Osteoblast (primary cell): ENCODE measurements at places on chromosomes 13 and 19. TPM values are rescaled to one million over a fixed set of nuclear protein-coding genes. Genes with fewer than 3 reads are reported as not detected.

DNA sequence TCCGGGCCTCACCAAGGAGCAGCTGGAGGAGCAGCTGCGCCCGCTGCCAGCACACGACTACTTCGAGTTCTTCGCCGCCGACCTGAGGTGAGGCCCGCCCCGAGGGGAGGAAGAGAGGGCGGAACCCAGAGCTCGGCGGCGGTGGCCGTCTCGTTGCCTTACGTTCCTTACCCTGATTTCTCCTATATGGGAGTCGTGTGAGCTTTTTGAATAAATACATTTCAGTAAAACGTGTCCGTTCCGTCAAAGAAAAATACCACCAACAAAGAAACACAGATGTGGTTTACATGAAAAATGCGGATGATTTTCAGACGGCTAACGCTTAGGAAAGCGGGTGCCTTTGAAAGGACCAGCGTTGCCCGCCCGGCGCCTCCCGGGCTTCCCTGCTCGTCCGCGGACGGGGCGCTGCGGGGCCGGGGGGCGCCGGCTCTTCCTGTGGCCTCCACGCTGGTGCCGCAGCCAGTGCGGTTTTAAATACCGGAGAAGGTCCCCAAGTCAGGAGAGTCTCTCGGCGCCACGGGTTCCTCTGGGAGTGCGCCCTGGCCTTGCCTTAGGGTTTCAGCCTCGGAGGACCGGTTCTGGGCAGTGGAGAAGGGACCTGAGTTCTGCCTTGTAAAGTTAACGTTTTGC lies 755 bp downstream of the UPF3A start:
- DNase-seq = peak; percentile 86

GRCh38 chr19:3721131-3721886 lies 13.1 kb downstream of the TJP3 start:
- DNase-seq = peak; percentile 98

The NUP58 gene
- 41.0 and 46.3 TPM in 2 replicates for total RNA-seq

GRCh38 chr19:19026299-19026971 lies 6.9 kb downstream of the SUGP2 start:
- DNase-seq = no peak

GRCh38 chr13:77800219-77800618 lies 102.7 kb downstream of the SLAIN1 start:
- DNase-seq = no peak

The ZNF610 gene
- total RNA-seq = 2.9 and 3.3 TPM in 2 replicates

The ZNF358 gene
- total RNA-seq = 25.0 and 26.1 TPM in 2 replicates

The GNA15 gene
- total RNA-seq = 0.36 TPM in 1 of 2 replicates, not detected in the other

- DNase-seq = peak; percentile 32
Observed at GRCh38 chr19:4852484-4852883, 15.0 kb downstream of the PLIN3 start.

GRCh38 chr19:16301999-16302694 lies 22.5 kb upstream of the KLF2 start:
- DNase-seq = peak; percentile 87

The SWSAP1 gene
- 0.72 and 0.88 TPM in 2 replicates for total RNA-seq

GRCh38 chr19:13256918-13257317 lies 106.7 kb downstream of the IER2 start:
- DNase-seq = no peak

DNA sequence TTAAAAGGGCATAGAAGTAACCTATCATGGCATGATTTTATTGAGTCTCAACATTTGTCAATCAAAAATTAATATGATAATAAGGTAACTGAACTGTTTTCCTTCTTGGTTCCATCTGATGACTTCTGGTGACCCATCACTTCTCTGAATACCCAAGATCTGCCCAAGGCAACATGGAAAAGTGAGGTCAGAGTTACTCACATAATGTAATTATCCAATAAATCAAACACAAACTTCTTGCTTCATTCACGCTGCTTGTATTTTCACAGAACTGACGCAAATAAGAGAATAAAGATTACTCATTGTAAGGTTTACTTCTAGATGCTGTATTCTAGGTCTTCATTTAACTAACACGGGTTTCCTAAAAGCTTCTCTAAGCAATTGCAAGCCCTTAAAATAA lies 361.6 kb downstream of the RBM26 start:
- no peak for DNase-seq

- DNase-seq = no peak
Observed at GRCh38 chr13:50649211-50649610, 194.3 kb downstream of the DLEU7 start.

DNA sequence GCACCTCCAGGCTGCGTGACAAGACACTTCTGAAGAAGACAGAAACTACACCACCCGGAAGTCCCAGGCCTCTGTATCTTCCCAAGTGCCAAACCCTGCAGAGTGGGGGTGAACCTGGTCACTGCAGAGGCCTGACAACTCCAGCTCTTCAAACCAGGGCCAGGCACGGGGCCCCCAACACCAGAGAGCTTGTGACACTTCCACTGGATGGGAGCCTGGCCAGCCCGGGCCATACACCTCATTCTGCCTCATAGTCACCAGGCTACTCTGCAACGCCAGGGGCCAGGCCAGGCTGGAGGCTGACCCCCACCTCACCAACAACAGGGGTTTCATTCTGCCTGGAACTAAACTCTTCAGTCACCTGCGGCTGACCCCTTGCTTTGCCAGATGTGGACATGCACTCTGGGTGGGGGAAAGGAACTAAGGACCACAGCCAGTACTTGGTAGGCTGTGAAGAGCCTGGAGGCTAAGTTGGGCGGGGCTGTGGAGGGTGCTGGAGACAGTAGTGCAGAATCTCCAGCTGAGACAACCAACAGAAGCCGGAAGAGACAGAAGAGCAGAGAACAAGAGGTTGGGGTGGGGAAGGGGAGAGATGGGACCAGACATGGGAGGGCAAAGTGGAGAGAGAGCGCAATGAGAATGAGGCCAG lies 23.0 kb downstream of the TUBA3C start:
- DNase-seq = no peak

GRCh38 chr13:93259527-93260080 lies 33.0 kb downstream of the GPC6 start:
- DNase-seq = no peak

The KLK12 gene
- total RNA-seq = not detected in 2 replicates

The LYPD3 gene
- 0.88 TPM in 1 of 2 replicates, not detected in the other for total RNA-seq

The GAPDHS gene
- not detected in 2 replicates for total RNA-seq

DNA sequence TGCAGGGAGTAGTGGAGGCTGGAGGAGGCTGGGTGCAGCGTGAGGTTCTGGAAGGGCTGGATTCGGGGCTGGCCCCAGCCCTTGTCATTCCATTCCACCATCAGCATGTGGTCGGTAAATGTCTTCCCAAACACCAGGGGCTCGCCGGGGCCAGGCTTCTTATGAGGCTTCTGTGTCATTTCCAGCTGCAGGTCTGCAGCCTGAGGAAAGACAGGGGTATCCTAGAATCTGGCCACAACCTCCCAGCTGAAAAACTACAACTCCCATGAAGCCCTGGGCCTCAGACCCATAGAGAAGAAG lies 4.4 kb downstream of the BCAT2 start:
- DNase-seq = peak; percentile 94

The PLIN4 gene
- under 0.01 TPM in 2 replicates for total RNA-seq

The CBY2 gene
- not detected in 2 replicates for total RNA-seq

The CCL25 gene
- not detected in 2 replicates for total RNA-seq

- DNase-seq = no peak
Observed at GRCh38 chr13:73961181-73961580, 173.0 kb downstream of the KLF12 start.

- DNase-seq = no peak
Observed at GRCh38 chr13:114185182-114185971, 6.3 kb downstream of the CFAP97D2 start.

DNA sequence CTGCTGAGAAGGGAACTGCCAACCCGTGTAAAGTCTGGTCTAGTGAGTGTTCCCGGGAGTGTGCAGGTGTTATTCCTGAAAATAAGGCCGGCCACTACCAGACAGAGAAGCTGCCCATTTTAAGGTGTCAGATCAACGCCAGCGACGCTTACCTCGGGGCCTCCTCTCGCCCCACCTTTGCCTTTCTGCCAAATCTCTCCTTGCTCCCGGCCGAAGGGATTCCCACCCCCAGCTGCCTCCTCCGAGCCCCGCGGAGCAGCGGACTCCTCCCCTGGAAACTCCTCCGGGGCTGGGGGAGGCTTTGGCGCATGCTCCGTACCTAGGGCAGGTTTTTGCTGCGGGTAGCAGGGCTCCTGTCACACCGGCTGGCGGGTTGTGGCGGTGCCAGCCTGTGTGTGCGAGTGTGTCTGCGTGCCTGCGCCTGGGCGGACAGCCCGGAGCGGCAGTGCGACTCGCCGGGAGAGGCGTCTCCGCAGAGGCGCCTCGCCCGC lies at the start of gene HS6ST3:
Gene HS6ST3, plus strand, starts transcription at position 359 of the 491 bp plus-strand sequence.
- peak; percentile 83 for DNase-seq

DNA sequence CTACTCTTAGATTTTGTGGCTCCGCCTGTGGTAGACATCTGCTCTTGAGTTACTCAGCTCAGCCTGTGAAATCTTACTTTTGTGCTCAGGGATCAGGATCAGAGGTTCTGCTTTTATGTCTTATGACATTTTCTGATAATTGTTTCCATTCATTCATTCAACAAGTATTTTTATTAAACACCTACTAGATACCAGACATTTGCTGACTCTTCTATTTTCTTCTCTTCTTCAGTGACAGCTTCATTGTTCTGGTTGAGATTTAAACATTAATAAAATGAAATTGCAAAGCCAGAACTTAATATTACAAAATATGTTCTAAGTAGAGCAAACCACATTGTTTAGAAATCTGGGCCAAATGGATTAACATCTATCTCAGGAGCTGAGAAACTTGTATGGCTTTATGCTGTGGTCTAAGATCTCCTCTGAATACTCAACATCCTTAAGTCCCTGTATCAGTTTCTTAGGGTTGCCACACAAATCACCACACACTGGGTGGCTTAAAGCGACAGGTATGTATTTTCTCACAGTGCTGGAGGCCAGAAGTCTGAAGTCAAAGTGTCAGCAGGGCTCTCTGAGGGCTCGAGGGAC lies 15.8 kb upstream of the MICU2 start:
- no peak for DNase-seq

The ANKLE1 gene
- not detected in 2 replicates for total RNA-seq

GRCh38 chr19:35257113-35257461 lies 8.3 kb downstream of the LSR start:
- peak; percentile 21 for DNase-seq

The ZNF426 gene
- 28.2 and 31.5 TPM in 2 replicates for total RNA-seq

DNA sequence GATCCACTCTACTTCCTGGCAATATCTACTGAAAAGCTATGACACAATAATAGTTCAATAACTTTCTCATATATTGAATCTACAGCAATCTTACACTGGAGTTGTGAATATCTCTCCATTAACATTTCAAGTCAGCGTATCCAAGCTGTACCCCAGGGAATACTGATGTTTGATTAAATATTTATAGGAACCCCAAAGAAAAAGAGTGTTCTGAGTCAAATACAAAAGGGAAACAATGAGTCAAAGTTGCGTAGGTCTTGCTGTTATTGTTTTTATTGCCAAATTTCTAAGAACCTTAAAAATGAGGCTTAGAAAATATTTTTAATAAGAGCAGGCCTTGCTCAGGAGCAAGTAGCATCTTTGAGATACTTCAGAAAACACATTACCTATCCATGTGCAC lies 415.5 kb downstream of the FGF14 start:
- DNase-seq = no peak

The C13orf46 gene
- 0.36 and 0.59 TPM in 2 replicates for total RNA-seq

The OXGR1 gene
- not detected in 2 replicates for total RNA-seq

DNA sequence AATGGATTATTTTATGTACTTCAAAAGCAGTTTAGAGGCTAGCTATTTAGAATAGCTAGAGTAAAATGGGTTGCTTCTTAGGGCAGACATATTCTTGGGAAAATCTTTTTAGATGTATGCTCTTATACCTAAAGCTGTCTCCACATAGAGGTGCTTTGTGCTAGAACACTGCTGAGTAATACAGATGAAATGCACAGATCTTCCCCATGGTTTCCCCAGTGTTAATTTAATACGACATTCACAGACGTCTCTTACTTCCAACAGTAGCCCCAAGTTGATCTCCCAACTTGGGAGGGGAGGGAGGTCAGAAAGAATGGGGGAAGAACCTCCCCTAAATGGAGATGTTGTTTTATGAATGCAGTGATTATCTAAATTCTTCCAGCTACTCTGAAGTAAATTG lies 16.9 kb downstream of the NALCN start:
- no peak for DNase-seq

GRCh38 chr13:88526186-88526852 lies 855.1 kb downstream of the SLITRK5 start:
- no peak for DNase-seq

DNA sequence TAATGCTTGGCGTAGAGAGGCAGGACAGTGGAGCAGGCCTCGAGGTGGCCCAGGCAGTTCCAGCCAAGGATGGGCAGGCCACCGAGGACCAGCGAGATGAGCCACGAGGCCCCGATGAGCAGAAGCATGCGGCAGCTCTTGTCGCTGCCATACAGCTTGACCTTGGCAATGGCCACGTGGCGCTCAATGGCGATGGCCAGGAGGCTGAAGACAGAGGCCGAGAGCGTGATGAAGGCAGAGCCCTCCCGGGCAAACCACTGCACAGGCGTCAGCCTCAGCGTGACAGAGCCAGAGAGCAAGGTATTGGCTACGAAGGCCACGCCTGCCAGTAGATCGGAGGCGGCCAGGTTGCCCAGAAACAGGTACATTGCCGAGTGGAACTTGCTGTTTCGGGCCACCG lies 6.8 kb downstream of the S1PR2 start:
- no peak for DNase-seq

DNA sequence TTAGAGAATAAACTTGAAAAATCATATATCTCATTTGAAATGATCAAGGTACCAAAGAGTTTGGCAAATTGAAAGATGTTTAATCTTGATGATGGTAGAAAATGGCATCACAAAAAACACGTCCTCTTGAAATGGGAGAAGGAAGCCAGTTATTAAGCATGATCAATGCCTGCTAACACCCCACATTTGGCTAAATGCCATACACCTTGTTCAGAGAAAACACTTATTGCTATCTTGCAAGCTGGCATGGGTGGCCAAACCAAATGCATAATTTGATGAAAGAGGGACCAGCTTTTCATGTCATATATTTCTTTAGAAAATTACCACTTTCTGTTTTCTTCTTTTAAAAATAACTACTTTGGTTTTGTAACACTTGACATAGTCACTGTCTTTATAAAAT lies 141.3 kb downstream of the ZAR1L start:
- DNase-seq = no peak

- DNase-seq = no peak
Observed at GRCh38 chr19:5628919-5629481, 6.1 kb downstream of the SAFB start.

DNA sequence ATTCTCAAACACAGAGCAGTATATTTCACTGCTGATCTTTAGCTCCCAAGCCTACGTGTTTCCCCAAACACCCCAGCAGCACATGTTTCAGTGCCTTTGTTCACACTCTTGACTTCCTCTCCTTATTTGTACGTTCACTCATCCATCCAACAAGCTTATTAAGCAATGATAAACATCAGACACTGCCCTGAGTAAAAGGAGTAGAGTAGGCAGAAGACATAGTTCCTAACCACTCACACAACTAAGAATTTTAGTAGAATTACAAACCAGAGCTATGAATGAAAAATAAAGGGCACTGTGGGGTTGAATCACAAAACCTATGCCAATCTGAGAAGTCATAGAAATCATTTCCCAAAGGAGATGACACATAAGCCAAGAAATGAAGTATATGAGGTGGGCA lies 213.5 kb downstream of the DIAPH3 start:
- DNase-seq = peak; percentile 32

- no peak for DNase-seq
Observed at GRCh38 chr19:29155683-29156082, 57.3 kb downstream of the UQCRFS1 start.

The SGCG gene
- 1.4 TPM in 1 of 2 replicates, not detected in the other for total RNA-seq

The APOC4 gene
- not detected in 2 replicates for total RNA-seq
